Activated CD8-positive, alpha-beta T cell treated with anti-CD3 and anti-CD28 coated beads, Interleukin-2, amount 10 ng/mL, durations not matched to agents 7 days and 5 days (primary cell): ENCODE measurements at places on chromosomes 6 and 20. TPM values are rescaled to one million over a fixed set of nuclear protein-coding genes. Genes with fewer than 3 reads are reported as not detected.

Gene RIPPLY2
- total RNA-seq, result not detected

Gene SPATS1
- not detected for total RNA-seq

Gene NFATC2
- 55.8 TPM for total RNA-seq

GRCh38 chr6:166619912-166620311 lies 7.1 kb downstream of the RPS6KA2 start:
- no peak for DNase-seq

Gene TRIM40
- not detected for total RNA-seq

DNA sequence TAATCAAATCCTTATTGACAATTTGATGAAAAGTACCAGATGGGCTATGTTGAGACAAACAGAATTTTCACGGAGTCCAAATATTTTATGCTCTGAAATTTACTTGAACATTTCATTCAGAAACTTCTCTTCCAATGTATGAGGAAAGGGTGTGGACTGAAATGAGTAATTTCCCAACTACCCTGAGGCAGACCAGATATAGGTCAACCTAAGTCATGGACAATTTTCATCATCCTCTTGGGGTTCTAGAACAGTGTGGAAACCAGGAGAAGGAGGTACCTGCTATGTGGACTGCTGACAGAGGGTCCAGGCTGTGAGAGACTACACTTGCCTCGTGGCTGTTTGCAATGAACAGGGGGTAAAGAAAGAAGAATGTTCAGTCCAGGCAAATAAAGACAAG lies 323.0 kb downstream of the ESR1 start:
- no peak for DNase-seq

DNA sequence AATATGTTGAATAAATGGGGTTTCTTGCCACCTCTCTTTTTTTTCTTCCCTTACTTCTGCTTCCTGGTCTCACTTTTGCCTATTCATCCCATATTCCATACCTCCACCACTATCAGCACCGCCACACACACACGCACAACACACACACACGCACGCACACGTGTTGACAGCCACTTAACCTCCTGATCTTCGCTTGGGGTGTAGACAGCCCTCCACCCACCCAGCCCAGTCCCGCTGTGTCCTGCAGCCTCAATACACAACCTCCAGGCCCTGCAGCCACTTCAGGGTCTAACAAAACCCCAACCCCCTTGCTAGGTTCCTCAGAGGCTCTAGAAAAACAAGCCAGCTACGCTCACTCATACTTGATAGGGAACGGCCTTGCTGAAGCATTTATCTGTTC lies 72.3 kb downstream of the LINC00237 start:
- no peak for DNase-seq

Gene SIM1
- not detected for total RNA-seq

Gene LY6G6F
- not detected for total RNA-seq

DNA sequence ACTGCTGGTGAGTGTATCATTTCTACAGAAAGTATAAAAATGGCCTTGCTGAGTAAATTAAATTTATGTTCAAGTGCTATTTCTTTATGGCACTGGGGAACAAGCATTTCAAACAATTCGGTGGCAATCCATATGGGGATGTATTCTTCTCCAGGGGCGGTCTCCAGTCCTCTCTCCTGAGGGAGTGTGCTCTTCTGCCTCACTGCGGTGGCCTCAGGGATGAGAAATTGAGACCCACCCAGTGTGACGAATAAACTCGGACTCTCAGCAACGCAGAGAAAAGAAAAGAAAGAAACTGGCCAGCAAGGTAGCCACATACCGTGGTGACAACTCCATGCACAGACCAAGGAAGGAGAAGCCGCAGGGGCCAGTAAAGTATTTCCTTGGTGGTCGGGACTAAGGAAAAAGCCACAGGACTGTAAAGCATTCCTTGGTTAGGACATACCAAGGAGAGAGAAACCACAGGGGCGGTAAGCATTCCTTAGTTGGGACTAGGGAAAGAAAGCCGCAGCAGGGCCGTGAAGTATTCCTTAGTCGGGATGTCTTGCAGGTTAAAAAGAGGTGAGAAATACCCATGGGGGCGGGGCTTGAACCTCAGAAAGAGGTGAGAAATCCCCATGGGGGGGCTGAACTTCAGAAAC lies 13.6 kb upstream of the GOPC start:
- DNase-seq, result no peak

- DNase-seq, result peak; percentile 89
Measured at GRCh38 chr20:49608752-49609670, 41.1 kb upstream of the PTGIS start.

Gene ADGRF5
- not detected for total RNA-seq

- DNase-seq, result no peak
Measured at GRCh38 chr6:41189967-41190366, 11.0 kb downstream of the TREML2 start.

DNA sequence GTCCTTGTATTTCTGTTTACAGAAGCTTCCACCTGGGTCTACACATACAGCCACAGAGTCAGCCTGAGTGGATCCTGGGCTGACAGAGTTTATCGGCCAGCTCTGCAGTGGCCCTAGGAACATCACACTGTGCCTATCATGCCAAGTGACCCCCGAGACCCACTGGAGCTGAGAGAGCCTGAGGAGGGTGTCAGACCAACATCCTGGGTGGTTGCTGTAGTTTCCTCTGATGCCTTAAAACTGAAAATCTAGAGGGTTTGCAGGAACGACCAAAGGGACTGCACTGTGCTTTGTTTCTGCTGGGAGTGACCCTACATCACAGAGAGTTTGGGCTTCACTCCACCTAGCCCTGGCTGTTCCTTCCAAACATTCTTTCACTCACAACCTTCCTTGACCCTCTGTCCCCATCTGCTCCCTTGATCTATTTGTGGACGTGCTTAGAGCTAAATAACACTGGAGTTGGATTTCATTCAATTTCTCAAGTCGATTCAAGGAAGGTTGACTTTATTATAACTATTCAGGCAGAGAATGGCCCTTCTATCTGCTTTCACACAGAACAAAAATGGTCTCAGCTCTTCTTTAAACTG lies 18.1 kb downstream of the MYLK4 start:
- no peak for DNase-seq
